ENCODE measurements at places on chromosomes 7 and 10.

- no peak overlapping the region for H3K27ac ChIP-seq
- H3K4me1 ChIP-seq: no peaks in the 10 kb centered on the region
- no peaks in the 10 kb centered on the region for H3K36me3 ChIP-seq
- no peaks in the 10 kb centered on the region for H3K27me3 ChIP-seq
- DNase-seq: no peak
- H3K4me3 ChIP-seq: no peak overlapping the region
These were observed 568.8 kb upstream of the PCDH15 start for GRCh38 chr10:55369670-55370420.

DNA sequence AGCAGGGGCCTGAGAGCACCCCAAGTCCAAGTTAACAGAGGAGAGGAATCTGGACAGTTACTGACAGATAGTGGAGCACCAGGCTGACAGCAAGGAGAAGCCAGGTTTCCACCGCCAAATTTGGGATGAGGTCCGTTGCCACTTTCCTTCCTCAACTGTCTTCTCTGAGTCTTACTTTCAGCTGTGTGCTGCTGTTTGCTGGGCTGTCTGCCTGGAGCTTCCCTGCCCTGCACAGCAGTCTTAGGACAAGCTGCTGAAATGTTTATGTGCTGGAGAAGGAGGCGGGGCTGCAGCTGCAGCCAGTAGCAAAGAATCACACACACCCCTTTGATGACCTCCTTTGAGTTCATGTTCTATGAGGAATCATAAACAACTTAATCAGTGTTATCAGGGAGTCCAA, 17.4 kb upstream of the CYP3A7 start:
- no peaks in the 10 kb centered on the region for H3K27me3 ChIP-seq
- H3K36me3 ChIP-seq: no peaks in the 10 kb centered on the region
- no peaks in the 10 kb centered on the region for H3K4me1 ChIP-seq
- H3K27ac ChIP-seq: no peak overlapping the region
- no peak for DNase-seq

GRCh38 chr7:142177869-142178268, 66.4 kb downstream of the MGAM2 start:
- no peaks in the 10 kb centered on the region for H3K27me3 ChIP-seq
- DNase-seq: no peak
- no peak overlapping the region for H3K27ac ChIP-seq
- no peaks in the 10 kb centered on the region for H3K4me1 ChIP-seq

DNA sequence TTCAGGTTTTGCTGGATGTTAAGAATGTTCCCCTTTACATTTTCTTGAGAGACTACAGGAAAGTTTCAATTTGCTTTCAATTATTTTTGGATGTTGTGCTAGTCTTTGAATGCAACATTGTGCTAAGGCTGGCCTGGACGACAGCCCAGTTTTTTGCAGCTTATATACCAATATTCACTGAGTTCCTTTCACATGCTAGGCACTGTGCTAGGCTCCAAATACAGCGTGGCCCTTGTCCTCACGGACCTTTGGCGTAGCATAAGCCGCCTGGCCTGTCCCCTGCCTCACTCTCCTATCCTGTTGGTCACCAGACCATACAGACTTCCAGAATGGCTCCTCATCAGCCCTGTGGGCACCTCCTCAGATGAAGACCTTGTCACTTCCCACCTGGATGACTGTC, 19.5 kb upstream of the HSPA12A start:
- DNase-seq: no peak
- no peak overlapping the region for H3K27ac ChIP-seq
- no peaks in the 10 kb centered on the region for H3K4me1 ChIP-seq
- no peaks in the 10 kb centered on the region for H3K36me3 ChIP-seq
- H3K4me3 ChIP-seq: no peak overlapping the region
- no peaks in the 10 kb centered on the region for H3K27me3 ChIP-seq

DNA sequence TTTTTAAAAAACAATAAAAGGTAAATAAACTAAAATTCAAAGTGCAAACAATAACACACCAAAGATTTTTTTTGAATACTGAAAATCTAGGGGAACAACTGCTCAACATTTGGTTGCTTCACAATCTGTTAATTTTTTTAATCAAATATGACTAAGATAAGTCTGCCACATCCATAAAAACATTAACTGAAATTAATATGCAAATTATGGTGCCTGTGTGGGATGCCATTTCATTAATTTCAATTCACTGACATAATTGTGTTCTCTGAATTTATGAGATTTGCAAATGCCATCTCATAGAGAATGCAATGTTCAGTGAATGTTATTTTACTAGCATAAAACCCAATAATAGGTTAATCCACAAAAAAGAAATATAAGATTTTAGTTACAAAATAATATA, 233.8 kb downstream of the LRRN3 start:
- H3K4me1 ChIP-seq: no peaks in the 10 kb centered on the region
- H3K27ac ChIP-seq: no peak overlapping the region
- no peak overlapping the region for H3K4me3 ChIP-seq
- H3K27me3 ChIP-seq: no peaks in the 10 kb centered on the region

GRCh38 chr7:29892231-29892630, 85.9 kb downstream of the WIPF3 start:
- H3K4me1 ChIP-seq: no peaks in the 10 kb centered on the region
- no peaks in the 10 kb centered on the region for H3K36me3 ChIP-seq
- H3K27ac ChIP-seq: no peak overlapping the region
- no peak overlapping the region for H3K4me3 ChIP-seq
- no peaks in the 10 kb centered on the region for H3K27me3 ChIP-seq

GRCh38 chr7:27923642-27923980, 183.6 kb downstream of the TAX1BP1 start:
- no peak overlapping the region for H3K27ac ChIP-seq
- H3K4me1 ChIP-seq: peaks cover 14% of the 10 kb centered on the region
- no peak overlapping the region for H3K4me3 ChIP-seq
- H3K36me3 ChIP-seq: no peaks in the 10 kb centered on the region
- H3K27me3 ChIP-seq: no peaks in the 10 kb centered on the region
- no peak for DNase-seq

GRCh38 chr7:95011995-95012394, 104.6 kb downstream of the PPP1R9A start:
- DNase-seq: no peak
- no peaks in the 10 kb centered on the region for H3K4me1 ChIP-seq
- no peaks in the 10 kb centered on the region for H3K27me3 ChIP-seq

- H3K4me1 ChIP-seq: peaks cover 28% of the 10 kb centered on the region
- H3K27ac ChIP-seq: no peak overlapping the region
- no peaks in the 10 kb centered on the region for H3K27me3 ChIP-seq
- H3K4me3 ChIP-seq: no peak overlapping the region
- no peak for DNase-seq
These were observed 147.9 kb downstream of the CPEB3 start for GRCh38 chr10:92142949-92143348.

- no peaks in the 10 kb centered on the region for H3K27me3 ChIP-seq
- H3K4me3 ChIP-seq: no peak overlapping the region
- H3K27ac ChIP-seq: no peak overlapping the region
- peak; percentile 32 for DNase-seq
These were observed 66.0 kb downstream of the CLEC2L start for GRCh38 chr7:139589474-139589873.

DNA sequence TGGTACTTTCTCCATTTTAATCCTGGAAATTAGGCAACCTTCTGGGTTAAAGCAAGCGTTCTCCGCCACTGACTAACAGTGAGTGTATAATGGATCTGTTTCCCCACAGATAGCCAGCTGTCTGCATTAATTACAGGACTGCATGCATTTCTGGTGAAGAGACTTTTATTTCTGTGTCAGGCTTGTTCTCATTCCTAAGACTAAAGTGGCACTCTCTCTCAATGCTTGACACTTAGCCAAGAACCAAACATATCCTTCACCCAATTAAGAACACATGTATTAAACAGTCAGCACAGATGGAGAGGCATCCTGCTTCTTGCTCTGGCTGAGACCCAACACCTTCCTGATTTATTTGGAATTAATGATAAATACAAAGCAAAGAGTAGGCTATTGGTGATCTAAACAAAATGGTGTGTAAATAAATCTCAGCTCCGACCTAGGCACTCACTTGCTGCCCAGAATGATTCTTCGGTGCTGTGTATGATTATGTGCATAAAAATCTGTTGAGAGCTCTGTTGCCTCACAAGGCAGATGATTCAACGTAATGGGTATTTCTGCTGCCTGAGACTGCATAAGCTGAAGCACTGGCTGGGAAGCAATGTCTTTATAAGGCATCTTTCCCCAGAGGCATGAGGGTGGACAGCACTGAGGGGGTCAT, 16.8 kb downstream of the CALU start:
- H3K27ac ChIP-seq: peak overlapping the region; percentile 79
- H3K4me3 ChIP-seq: no peak overlapping the region
- no peak for DNase-seq

DNA sequence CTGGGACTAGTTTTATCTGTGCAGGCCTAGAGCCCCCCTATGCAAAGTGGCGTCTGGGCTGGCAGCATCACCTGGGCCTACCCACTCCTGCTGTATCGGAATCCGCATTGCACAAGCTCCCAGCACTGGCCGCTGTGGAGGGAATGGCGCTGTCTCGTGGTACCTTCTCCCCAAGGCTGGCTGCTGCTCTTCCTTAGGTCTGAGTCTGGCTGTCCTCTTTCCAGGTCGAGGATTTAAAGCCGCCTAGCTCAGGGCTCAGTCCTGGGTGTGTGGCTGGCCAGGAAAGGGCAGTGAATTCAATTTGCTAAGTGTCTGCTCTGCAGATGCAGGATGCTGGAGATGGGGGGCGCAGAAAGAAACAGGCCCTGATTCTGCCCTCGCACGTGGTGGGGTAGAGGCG, 44.7 kb downstream of the MGMT start:
- H3K36me3 ChIP-seq: no peaks in the 10 kb centered on the region
- no peak overlapping the region for H3K4me3 ChIP-seq
- no peak overlapping the region for H3K27ac ChIP-seq

DNA sequence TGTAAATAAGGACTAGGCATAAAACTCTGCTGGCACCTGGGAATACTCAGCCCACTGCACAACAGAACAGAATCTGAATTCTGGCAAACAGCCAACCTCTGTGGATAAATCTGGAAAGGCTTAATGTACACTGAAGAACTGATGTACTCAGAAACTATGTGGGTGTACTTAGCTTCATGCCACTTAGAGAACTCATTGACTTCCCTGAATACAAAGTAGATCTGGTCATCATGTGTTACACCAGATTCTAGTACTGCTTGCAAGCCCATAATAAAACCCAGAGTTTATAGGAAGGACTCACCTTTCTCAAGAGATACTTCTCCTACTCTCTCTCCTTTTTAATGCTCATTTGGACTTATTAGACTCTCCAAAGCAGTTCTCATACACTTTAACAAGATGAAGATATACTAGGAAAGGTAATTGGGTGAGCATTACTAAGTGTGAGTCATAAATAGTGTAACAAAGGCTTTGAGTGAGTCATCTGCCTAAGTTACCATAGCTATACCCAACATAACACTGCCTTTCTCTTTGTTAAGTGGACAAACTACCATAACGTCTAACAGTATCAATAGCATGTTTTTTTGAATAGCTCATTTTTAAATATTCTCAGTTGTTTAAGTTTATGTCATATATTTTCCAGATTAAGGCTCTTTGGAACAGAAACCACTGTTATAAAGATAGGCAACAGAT, 309.1 kb downstream of the MDFIC start:
- no peak for DNase-seq
- no peaks in the 10 kb centered on the region for H3K27me3 ChIP-seq
- no peak overlapping the region for H3K27ac ChIP-seq
- no peaks in the 10 kb centered on the region for H3K36me3 ChIP-seq
- no peak overlapping the region for H3K4me3 ChIP-seq

- H3K36me3 ChIP-seq: no peaks in the 10 kb centered on the region
- H3K27ac ChIP-seq: no peak overlapping the region
- H3K4me3 ChIP-seq: no peak overlapping the region
- H3K4me1 ChIP-seq: peaks cover 11% of the 10 kb centered on the region
- no peak for DNase-seq
These were observed 98.6 kb downstream of the ARID5B start for GRCh38 chr10:62000037-62000603.

GRCh38 chr10:121469797-121470606, 128.2 kb downstream of the FGFR2 start:
- no peak for DNase-seq
- H3K36me3 ChIP-seq: no peaks in the 10 kb centered on the region
- H3K27ac ChIP-seq: no peak overlapping the region

- no peak overlapping the region for H3K4me3 ChIP-seq
- no peaks in the 10 kb centered on the region for H3K4me1 ChIP-seq
- DNase-seq: no peak
- H3K36me3 ChIP-seq: no peaks in the 10 kb centered on the region
- no peaks in the 10 kb centered on the region for H3K27me3 ChIP-seq
- no peak overlapping the region for H3K27ac ChIP-seq
These were observed 57.4 kb upstream of the EBF3 start for GRCh38 chr10:130021383-130021950.

Data from right atrium auricular region (tissue), 2 donors.